ENCODE measurements at places on chromosomes 7 and 10. TPM values are rescaled to one million over a fixed set of nuclear protein-coding genes. Genes with fewer than 3 reads are reported as not detected.

DRGX gene
- total RNA-seq = not detected

TMEM184A gene
- 8.7 TPM for total RNA-seq

EIF5AL1 gene
- total RNA-seq = 3.8 TPM

ZC3HAV1L gene
- total RNA-seq = 8.2 TPM

NPFFR1 gene
- total RNA-seq = not detected

LLCFC1 gene
- not detected for total RNA-seq

RASA4 gene
- total RNA-seq = 2.2 TPM

CTAGE4 gene
- total RNA-seq = not detected

FXYD4 gene
- total RNA-seq = not detected

KCNIP2 gene
- total RNA-seq = 0.73 TPM

CNPY1 gene
- not detected for total RNA-seq

GPR37 gene
- total RNA-seq = 0.71 TPM

ZNF722 gene
- not detected for total RNA-seq

USP6NL gene
- 11.3 TPM for total RNA-seq

OR13A1 gene
- not detected for total RNA-seq

ICA1 gene
- total RNA-seq = 1.1 TPM

DEPP1 gene
- total RNA-seq = 1.8 TPM

CFAP46 gene
- total RNA-seq = 1.0 TPM

PRSS1 gene
- total RNA-seq = not detected

GPR22 gene
- not detected for total RNA-seq

FEZF1 gene
- not detected for total RNA-seq

MACROH2A2 gene
- total RNA-seq = 24.2 TPM

SLC39A12 gene
- not detected for total RNA-seq

AKR1B1 gene
- 2,876 TPM for total RNA-seq

LGI1 gene
- total RNA-seq = not detected

C10orf53 gene
- not detected for total RNA-seq

SNCG gene
- total RNA-seq = 12.7 TPM

CPVL gene
- 0.20 TPM for total RNA-seq

TAF5 gene
- 4.0 TPM for total RNA-seq

CFAP70 gene
- total RNA-seq = 0.28 TPM

FUOM gene
- total RNA-seq = 12.8 TPM

ARHGAP22 gene
- total RNA-seq = 4.4 TPM

EFCAB10 gene
- total RNA-seq = 3.6 TPM

TASOR2 gene
- total RNA-seq = 38.7 TPM

SYCE1 gene
- total RNA-seq = not detected

ABCB1 gene
- total RNA-seq = not detected

CAV1 gene
- total RNA-seq = 453 TPM

PCLO gene
- 1.2 TPM for total RNA-seq

SGCE gene
- total RNA-seq = 50.4 TPM

PMS2 gene
- total RNA-seq = 12.3 TPM

IKZF1 gene
- not detected for total RNA-seq

TCERG1L gene
- total RNA-seq = not detected

CPN1 gene
- total RNA-seq = 0.20 TPM

UNCX gene
- not detected for total RNA-seq

SPDYE5 gene
- total RNA-seq = not detected

PARD3 gene
- total RNA-seq = 75.1 TPM

CHCHD3 gene
- total RNA-seq = 84.5 TPM

GIMAP5 gene
- total RNA-seq = not detected

HTR5A gene
- total RNA-seq = not detected

COL26A1 gene
- total RNA-seq = 0.35 TPM

Measured in A549 treated with CpdA at 1 μM for 4 hours (cell line).